T-cell (primary cell): ENCODE measurements at places on chromosomes 16 and 17. TPM values are rescaled to one million over a fixed set of nuclear protein-coding genes. Genes with fewer than 3 reads are reported as not detected.

Gene SLC16A11
- total RNA-seq, result 1.6 TPM

- H3K27ac ChIP-seq, result peak overlapping the region; percentile 63
- no peaks in the 10 kb centered on the region for H3K27me3 ChIP-seq
- peaks cover 17% of the 10 kb centered on the region for H3K36me3 ChIP-seq
- peaks cover 6% of the 10 kb centered on the region for H3K4me1 ChIP-seq
- no peak overlapping the region for H3K4me3 ChIP-seq
- peak; percentile 44 for DNase-seq
These were observed 14.2 kb downstream of the POLR3K start for GRCh38 chr16:38941-39892.

Gene TLCD3B
- 0.25 TPM for total RNA-seq

Gene KCTD2
- 30.8 TPM for total RNA-seq

- H3K4me1 ChIP-seq, result no peaks in the 10 kb centered on the region
- H3K36me3 ChIP-seq, result no peaks in the 10 kb centered on the region
- no peak overlapping the region for H3K4me3 ChIP-seq
- DNase-seq, result no peak
- H3K27ac ChIP-seq, result no peak overlapping the region
These were observed 288.6 kb upstream of the ELAC2 start for GRCh38 chr17:13306310-13306962.

DNA sequence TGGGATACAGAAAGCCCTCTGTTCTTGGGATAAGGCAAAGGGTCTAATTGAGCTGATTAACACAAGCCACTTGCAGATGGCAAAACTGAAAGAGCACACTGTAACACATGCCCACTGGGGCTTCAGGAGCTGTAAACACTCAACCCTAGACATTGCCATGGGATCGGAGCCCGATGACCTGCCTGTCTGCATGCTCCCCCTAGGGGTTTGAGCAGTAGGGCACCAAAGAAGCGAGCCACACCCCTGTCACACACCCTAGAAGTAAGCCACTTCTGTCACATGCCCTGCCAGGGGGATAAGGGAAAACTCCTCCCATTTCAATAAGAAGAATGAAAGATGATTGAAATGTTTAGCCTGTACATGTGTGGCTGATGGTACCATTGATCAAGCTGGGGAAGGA is 81.3 kb upstream of the IRX6 start:
- no peak overlapping the region for H3K27ac ChIP-seq
- no peaks in the 10 kb centered on the region for H3K36me3 ChIP-seq

Gene SYT17
- 0.23 TPM for total RNA-seq

GRCh38 chr17:74528491-74529199 is 2.6 kb downstream of the CD300LB start:
- peaks cover 64% of the 10 kb centered on the region for H3K27me3 ChIP-seq
- H3K36me3 ChIP-seq, result no peaks in the 10 kb centered on the region
- H3K4me1 ChIP-seq, result peaks cover 4% of the 10 kb centered on the region

GRCh38 chr17:30116345-30116660 is 313 bp upstream of the NSRP1 start:
- no peaks in the 10 kb centered on the region for H3K36me3 ChIP-seq
- peak overlapping the region; percentile 99 for H3K4me3 ChIP-seq
- H3K27me3 ChIP-seq, result no peaks in the 10 kb centered on the region
- peak overlapping the region; percentile 99 for H3K27ac ChIP-seq
- no peak for DNase-seq
- peaks cover 19% of the 10 kb centered on the region for H3K4me1 ChIP-seq

GRCh38 chr17:10579270-10579669 is 29.8 kb upstream of the MYH2 start:
- H3K36me3 ChIP-seq, result no peaks in the 10 kb centered on the region
- no peak overlapping the region for H3K4me3 ChIP-seq
- no peak overlapping the region for H3K27ac ChIP-seq
- no peaks in the 10 kb centered on the region for H3K4me1 ChIP-seq

DNA sequence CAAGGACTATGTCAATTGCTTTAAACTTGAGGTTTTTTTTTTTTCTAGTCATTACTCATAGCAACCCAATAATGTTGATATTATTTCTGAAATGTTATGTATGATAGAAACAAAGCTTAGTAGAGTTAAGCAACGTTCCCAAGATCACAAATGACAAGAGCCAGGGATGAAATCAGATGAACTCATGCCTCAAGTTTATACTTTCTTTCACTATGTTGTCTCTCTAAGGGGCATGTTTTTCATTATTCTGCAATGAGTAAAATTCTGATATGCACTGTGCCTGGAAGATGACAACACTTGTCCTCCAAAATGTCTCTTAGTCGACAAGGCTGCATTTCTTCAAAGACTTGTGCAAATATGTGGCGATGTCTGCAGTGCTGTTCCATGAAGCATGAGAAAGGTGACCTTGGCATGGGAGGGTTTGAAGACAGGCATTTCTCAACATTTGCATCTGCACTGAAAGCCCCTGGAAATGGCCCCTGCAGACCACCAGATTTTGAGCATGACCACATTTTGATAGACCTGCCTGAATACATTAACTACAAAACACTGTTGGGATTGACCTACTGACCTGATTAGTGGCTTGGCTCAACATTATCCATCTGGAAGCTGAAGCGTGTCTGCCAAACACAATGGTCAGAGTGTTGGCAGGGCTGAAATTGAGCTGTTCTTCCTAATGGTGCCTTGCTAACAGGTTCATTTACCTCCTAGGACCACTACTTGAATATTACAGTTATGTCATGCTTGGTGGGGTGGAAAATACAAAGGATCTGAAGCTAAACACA is 1027.5 kb downstream of the CDH11 start:
- H3K4me1 ChIP-seq, result no peaks in the 10 kb centered on the region
- DNase-seq, result no peak
- no peak overlapping the region for H3K27ac ChIP-seq
- no peaks in the 10 kb centered on the region for H3K36me3 ChIP-seq
- H3K27me3 ChIP-seq, result no peaks in the 10 kb centered on the region

Gene MYH11
- 0.93 TPM for total RNA-seq

DNA sequence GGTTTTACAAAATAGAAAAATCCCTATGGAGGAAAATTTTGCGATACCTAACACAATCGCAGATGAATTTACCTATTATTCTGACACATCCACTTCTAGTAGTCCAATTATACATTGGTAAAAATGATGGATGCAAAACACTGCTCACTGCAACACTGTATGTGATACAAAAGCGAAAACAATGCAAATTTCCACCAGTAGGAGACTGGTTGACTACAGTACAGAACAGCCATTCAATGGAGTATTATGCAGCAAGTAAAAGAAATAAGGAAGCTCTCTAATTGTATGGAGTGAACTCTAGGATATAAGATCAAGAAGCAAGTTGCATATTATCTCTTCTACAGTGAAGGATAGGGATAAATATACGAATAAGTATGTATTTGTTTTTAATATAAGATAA is 48.5 kb downstream of the SETD6 start:
- no peaks in the 10 kb centered on the region for H3K27me3 ChIP-seq
- no peak overlapping the region for H3K4me3 ChIP-seq
- peaks cover 73% of the 10 kb centered on the region for H3K36me3 ChIP-seq

GRCh38 chr17:31580706-31581490 is 189.4 kb downstream of the RAB11FIP4 start:
- H3K4me1 ChIP-seq, result no peaks in the 10 kb centered on the region
- H3K36me3 ChIP-seq, result no peaks in the 10 kb centered on the region
- DNase-seq, result no peak
- no peak overlapping the region for H3K27ac ChIP-seq

Gene SGCA
- not detected for total RNA-seq

GRCh38 chr16:14606102-14606501 is 24.0 kb downstream of the PARN start:
- peaks cover 71% of the 10 kb centered on the region for H3K36me3 ChIP-seq
- H3K4me3 ChIP-seq, result no peak overlapping the region
- H3K27me3 ChIP-seq, result no peaks in the 10 kb centered on the region
- no peak for DNase-seq
- no peak overlapping the region for H3K27ac ChIP-seq

DNA sequence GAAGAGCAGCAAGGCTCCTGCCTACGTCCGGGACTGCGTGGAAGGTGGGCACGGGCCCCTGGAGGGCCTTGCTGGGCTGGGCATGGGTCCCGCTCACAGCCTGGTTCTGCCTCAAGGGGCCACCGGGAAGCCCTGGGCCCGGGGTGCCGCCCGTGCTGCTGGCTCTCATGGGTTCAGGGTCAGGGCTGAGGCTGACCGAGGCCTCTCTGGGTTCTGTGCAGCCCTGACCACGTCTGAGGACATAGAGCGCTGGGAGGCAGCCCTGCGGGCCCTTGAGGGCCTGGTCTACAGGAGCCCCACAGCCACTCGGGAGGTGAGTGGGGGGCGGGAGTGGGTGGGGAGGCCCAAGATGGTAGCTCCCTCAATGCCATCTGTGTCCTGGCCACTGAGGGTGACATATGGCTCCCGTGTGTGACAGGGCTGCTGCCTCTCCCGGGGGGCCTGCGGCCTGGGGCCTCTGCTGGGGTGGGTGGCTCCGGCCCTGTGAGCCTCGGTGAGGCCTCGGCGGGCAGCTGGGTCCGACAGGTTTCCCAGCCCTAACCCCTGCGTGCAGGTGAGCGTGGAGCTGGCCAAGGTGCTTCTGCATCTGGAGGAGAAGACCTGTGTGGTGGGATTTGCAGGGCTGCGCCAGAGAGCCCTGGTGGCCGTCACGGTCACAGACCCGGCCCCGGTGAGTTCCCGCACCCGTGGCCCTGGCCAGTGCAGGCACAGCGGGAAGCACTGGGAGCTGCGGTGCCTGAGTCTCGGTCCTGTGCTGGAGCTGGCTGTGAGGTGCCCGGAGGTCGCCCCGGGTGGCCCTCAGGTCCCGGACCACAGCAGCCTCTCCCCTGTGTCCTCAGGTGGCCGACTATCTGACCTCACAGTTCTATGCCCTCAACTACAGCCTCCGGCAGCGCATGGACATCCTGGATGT is 9.2 kb downstream of the TELO2 start:
- H3K27me3 ChIP-seq, result no peaks in the 10 kb centered on the region
- DNase-seq, result no peak
- H3K4me1 ChIP-seq, result no peaks in the 10 kb centered on the region
- H3K27ac ChIP-seq, result no peak overlapping the region

- peaks cover 29% of the 10 kb centered on the region for H3K27me3 ChIP-seq
- no peak within 1 kb of the TSS for H3K4me3 ChIP-seq
- H3K4me1 ChIP-seq, result peaks cover 13% of the 10 kb centered on the region
- no peak for DNase-seq
- H3K36me3 ChIP-seq, result no peaks in the 10 kb centered on the region
These were observed at the start of gene VAT1L for GRCh38 chr16:77788181-77789084. VAT1L (plus strand) TSS chr16:77788564; CDS start chr16:77788683, 119 bp downstream.

GRCh38 chr16:88432753-88433152 is 20.3 kb upstream of the ZFPM1 start:
- H3K4me1 ChIP-seq, result peaks cover 2% of the 10 kb centered on the region
- no peak overlapping the region for H3K27ac ChIP-seq
- no peaks in the 10 kb centered on the region for H3K36me3 ChIP-seq
- no peak for DNase-seq

Gene ZFHX3
- 1.0 TPM for total RNA-seq
